ENCODE measurements at places on chromosomes 5 and 9.

- DNase-seq, result no peak
These were observed 58.8 kb downstream of the MROH2B start for GRCh38 chr5:41012318-41012717.

DNA sequence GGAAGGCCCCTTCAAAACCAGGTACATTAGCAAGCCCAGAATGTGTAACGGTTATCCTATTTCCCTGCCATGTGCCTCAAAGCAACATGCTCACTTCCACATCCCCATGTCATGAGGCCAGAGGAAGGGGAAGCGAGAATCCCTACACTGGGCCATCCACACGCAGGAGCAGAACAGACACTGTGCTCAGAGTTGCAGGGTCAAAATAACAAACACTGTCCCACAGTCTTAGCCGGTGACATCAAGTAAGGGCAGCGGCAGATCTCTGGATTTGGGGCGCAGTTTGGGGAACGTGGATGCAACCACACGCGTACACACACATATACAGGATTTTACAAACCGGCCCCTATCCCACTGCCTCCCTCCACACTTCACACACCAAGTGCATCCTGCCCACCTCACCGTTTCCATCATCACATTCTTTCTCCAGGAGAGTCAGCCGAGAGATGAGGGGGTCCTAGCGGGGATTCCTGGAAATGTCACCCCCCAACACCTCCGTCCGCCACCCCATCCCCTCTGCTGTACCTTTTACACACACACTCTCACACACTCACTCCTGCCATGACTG is 776 bp downstream of the APBA1 start:
- DNase-seq, result no peak

DNA sequence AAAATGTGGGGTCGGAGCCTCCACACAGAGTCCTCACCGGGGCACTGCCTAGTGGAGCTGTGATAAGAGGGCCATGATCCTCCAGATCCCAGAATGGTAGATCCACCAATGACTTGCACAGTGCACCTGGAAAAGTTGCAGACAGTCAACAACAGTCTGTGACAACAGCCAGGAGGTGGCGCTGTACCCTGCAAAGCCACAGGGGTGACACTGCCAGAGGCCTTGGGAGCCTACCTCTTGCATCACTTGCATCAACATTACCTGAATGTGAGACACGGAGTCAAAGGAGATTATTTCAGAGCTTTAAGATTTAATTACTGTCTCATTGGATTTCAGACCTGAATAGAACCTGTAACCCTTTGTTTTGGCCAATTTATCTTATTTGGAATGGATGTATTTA is 614.1 kb upstream of the CDH9 start:
- DNase-seq, result no peak

GRCh38 chr5:38518341-38518740 is 38.1 kb downstream of the LIFR start:
- no peak for DNase-seq

DNA sequence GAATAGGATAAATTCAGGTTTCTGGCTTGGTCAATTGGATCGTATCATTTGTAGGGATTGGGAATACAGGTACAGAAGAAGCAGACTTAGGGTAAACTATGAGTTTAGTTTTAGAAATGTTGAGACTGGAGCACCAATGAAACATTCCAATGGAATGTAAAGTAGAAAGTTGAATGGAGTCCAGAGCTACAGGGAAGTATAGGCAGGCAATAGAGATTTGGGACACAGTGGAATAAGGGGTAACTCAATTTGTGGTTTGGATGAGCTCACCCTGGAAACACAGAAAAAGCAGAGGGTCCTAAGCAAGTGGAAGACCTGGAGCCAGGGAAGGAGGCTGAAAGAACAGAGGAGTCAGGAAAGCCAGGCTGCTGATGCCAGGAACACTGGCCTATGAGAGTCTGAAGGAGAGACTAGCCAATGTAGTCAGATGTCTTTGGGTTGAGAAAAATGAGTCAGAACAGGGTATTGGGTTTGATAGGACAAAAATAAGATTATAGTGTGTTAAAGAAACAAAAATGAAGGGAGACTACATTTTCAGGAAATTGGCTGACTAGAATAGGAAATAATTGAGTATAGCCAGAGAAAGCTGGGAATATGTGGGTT is 72.8 kb downstream of the STARD4 start:
- no peak for DNase-seq

GRCh38 chr9:127181315-127181580 is 58.8 kb upstream of the ANGPTL2 start:
- peak; percentile 5 for DNase-seq

- no peak for DNase-seq
These were observed 75.6 kb upstream of the SPIN1 start for GRCh38 chr9:88312517-88313103.

- DNase-seq, result no peak
These were observed 113.8 kb downstream of the ANKRD18B start for GRCh38 chr9:33637881-33638280.

- no peak for DNase-seq
These were observed 116.7 kb downstream of the OLFM1 start for GRCh38 chr9:135204177-135204576.

DNA sequence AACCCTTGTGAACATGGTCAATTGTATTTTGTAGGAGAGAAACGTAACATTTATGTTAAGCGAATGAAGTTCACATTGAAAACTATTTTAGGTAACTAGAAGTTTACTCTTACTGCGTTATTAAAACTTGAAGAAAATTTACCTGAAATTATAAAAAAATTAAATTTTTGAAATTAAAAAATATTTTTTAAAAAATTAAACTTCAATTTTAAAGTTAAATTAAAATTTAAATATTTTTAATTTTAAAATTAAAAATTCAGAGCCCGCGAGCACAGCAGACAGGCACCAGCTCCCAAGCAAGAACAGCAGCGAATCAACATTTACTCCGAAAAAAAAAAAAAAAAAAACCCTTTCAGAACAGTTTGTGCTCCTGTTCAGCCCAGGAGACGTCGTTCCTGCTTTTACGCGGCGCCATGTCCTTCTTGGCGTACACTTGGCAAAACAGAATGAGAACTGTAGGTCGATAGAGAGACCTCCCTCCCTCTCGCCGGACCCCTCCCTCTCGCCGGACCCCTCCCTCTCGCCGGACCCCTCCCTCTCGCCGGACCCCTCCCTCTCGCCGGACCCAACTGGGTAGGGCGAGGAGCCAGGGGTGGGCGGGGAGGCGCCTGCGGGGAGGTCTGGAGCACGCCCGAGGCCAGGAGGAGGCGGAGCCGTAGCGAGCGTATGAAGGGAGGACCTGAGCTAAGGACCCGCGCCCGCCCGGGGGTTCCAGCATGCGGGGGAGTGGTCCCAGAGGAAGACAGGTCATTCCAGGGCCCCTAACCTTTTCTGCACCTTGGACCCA is 235.8 kb downstream of the ROR2 start:
- no peak for DNase-seq
